ENCODE measurements at places on chromosomes 7 and 10.

DNA sequence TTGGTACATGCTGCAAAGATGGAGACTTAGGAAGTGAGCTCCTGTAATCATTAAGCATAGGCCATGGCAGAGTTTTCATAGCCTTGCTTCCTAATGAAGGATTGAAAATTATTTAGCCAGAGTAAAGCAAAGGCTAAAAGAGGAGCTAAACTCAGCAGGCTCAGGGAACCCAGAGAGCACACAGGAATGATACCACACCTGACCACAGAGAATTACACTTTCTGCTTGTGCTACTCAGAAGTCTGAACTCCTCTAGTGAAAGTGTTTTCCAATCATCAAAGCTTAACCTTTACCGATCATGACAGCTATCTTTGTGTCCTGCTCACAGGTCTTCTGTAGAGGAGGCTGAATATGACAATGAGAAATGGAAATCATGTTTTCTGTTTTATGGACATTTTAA, 347.7 kb downstream of the OTUD1 start:
- DNase-seq = no peak

DNA sequence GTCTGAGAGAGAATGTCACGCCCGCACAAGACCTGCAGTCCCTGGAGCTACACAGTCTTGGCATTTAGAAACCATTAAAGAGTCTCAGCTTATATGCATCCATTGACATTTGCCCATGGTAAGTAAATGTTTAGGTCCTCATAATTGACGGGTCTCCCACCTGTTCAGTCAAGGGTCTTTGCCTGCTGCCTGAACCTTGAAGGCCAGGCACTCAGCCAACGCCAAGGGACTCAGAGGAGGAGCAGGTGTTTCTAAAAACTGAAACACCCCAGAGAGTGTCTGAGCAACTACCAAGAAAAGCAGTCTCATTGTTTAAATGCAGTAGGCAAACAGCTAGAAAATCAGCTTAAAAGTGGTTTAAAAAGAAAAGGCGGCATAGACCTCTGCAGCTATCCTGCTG, 264.7 kb upstream of the AKR1E2 start:
- no peak for DNase-seq

DNA sequence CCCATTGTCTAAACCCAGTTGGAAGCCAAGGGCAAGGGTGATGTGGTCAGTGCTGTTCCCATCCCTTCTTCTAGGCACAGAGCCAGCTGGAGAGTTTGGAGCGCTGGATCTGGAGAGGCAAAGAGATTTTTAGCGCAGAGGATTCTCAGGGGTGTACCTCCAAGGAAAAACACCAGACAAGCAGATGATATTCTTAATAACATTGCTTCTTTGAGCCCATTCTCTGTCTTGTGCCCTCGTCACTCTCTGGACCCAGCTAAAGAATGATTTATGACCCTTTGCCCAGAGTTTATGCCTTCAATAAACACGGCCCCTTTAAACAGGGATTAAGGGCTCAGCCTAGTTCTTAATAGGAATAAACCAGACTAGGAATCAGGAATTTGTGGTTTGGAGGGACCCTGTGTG, 4.7 kb upstream of the HIP1 start:
- no peak for DNase-seq

GRCh38 chr7:1545417-1546246, 10.4 kb downstream of the TMEM184A start:
- no peak for DNase-seq

DNA sequence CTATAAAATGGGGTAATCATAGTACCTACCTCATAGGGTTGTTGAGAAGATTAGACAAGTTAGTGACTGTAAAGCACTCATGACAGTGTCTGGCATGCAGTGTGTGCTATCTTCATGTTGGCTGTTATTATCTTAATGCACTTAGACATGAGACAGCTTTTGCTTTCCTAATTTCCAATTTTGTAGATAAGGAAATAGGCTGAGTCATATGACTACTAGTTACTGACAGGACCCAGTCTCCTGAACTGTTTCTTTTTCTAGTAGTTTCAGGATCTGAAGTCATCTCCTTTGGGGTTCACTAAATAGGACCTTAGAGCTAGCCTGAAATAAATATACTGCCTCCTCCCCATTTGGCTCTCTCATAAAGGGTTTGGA, 74.2 kb downstream of the SNX10 start:
- DNase-seq = no peak

DNA sequence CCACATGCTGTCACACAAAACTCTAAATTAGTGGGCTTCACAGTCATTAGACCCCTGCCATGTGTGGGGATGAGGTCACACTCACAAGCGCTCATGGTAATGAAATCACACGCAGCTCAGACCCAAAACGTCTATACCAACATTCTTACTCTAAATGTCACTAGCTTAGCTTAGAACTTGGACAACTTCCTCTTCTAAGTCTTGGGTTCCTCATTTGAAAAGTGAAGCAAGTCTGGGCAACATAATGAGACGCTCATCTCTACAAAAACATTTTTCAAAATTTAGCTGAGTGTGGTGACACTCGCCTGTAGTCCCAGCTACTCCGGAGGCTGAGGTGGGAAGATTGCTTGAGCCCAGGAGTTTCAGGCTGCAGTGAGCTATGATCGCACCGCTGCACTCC, 92.7 kb upstream of the MACROH2A2 start:
- DNase-seq = no peak

DNA sequence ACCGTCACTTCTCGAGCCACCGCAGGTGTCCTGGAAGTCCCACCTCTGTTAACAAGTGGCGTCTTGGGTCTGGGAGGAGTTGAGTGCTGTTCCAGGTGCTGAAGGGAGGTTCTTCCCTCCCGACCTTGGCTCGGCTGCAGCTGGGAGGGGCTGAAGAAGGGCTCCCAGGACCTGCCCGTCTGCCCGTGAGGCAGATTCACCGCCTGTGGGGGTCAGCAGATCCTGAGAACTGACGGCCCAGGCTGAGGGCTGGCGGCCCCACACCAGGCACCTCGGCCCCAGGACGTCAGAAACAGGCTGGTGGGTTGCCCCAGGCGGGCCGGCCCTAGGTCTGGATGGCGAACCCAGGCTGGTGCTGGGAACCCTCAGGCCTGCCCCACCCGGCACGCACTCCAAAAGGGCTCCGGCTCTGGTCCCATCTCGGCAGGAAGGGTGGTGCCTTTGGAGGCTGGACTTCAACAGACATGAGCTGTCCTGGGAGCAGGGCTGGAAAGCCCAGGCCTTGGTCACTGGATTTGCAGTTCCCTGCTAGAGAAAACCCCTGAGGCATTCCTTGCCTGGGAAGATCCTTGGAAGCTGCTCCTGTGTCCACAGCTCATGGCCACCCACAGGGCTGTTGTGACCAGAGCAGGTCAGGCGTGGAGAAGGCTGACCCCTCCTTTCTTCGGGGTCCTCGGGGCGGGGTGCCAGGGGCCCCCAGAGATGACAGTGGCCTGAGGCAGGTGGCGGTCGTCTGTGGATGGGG, 42.6 kb upstream of the CFAP46 start:
- DNase-seq = no peak

DNA sequence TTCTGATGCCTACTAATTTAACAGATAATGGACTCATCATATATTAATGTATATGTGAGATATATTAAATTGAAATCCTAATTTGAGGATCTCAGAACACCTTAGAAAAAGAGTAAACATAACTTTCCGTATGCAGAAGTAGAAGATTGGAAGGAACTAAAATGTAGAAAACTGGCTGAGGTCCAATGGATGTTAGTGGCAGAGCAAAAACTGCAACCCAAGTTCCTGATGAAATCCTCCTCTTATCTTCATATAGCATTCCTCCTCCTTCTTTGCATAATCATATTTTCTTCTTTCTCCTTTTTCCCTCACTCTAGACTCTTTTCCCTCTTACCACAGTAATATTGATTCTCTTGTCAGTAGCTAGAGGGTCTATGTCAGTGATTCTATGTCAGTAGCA, 6.0 kb downstream of the INA start:
- DNase-seq = no peak

- no peak for DNase-seq
Observed at GRCh38 chr7:19526639-19527038, 182.2 kb downstream of the POLR1F start.

DNA sequence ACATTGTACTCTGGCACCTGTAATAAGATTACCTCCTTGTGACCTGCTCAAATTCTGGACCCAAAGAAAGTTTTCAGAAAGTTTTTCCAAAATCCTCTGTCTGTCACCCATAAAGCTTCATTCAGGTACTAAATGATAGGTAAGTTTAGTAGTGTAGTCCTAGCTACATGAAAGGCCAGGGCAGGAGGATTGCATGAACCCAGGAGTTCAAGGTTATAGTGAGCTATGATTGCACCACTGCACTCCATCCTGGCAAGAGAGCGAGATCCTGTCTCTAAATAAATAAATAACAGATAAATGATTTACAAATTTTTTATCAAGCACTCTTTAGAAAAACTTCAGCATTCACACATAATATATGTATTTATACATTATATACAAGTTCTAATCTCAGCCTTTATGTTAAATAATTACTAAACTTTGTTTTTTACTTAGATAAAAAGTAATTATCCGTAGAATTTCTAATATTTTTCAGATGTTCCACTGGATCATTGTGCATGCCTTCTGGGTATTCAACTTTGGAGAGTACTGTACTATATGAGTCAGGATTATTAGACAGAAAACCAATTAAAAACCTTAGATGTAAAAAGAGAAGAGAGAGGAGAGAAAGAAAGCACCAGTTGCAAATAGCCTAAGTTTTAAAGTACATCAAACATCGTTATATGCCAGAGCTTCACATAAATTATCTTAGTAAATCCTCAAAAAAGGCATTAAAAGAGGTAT, 363.0 kb downstream of the LRRTM3 start:
- DNase-seq = no peak

All from epithelial cell of proximal tubule (primary cell).